Activated CD8-positive, alpha-beta T cell treated with anti-CD3 and anti-CD28 coated beads for 36 hours (primary cell): ENCODE measurements at places on chromosomes 7 and 10.

GRCh38 chr10:61752111-61753011, 89.6 kb downstream of the CABCOCO1 start:
- no peak for DNase-seq

- no peak for DNase-seq
Observed at GRCh38 chr7:116342125-116342524, 131.8 kb downstream of the TES start.

GRCh38 chr7:10940704-10941355, 32.8 kb upstream of the PHF14 start:
- peak; percentile 11 for DNase-seq

DNA sequence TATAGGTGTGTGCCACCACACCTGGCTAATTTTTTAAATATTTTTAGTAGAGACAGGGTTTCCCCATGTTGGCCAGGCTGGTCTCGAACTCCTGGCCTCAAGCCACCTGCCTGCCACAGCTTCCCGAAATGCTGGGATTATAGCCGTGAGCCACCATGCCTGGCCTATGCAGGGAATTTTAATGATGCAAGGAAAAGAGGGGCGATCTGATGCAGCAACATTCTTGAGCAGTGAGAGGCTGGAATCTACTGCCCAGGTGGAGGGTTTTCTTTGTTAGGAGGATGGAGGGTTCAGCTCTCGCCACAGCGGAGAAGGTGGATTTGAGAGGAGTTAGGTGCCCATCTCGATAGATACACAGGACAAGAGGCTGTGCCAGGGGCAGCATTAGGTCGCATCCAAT, 332.3 kb downstream of the GATA3 start:
- DNase-seq: no peak

DNA sequence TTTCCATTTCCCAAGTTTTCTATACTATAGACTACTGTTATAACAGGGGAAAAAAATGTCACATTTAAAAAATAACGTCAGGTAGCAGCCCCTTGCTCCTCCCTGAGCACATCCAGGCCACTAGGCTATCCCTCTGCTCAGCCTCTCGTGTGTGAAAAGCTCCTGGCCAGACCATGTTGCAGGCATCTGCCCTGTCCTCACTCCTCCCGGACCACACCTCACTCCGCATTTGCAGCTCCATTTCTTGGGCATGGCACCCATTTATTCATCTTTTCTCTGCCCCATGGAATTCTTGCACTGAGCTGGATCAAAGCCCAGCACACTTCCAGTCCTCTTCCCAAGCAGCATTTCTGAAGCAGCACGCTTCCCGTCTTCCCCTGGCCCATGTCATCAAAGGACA, 1.4 kb upstream of the GDF2 start:
- DNase-seq: no peak

DNA sequence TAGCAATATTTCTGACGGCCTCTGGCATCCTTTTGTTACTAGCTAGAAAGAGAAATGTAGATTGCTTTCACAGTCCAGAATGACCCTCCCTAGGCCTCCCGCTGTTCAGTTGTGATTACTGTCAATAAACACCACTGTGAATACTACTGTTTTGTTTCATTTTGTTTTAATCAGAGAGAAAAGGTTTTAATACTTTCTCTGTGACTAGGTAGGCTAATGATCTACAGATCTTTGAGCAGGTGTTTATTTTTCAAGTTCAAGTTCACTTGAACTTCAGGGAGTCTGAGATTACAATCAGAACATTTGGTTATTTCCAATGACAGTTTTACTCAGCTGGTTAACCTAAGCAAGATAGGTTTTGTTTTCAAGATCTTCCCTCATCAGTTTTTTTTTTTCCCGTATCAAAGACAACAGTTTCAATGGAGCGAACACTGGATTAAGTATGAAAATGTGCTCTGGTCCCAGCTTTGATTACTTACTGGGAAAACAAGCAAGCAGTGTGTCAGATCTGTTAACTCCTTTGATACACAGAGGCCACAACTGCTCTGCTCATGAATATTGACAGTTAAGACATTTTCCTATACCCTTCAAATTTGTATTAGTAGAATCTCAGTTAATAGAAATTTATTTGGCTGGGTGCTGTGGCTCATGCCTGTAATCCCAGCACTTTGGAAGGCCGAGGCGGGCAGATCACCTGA, 34.8 kb downstream of the VKORC1L1 start:
- no peak for DNase-seq

DNA sequence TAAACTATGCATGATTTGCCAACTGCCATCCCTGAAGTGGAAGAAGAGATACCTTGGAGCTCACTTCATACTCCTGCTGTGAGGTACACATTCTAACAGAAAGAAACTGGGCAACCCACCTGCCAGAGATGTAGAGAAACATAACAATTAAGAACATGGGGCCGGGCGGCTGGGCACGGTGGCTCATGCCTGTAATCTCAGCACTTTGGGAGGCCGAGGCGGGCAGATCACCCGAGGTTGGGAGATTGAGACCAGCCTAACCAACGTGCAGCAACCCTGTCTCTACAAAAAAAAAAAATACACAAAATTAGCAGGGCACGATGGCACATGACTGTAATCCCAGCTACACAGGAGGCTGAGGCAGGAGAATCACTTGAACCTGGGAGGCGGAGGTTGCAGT, 402.6 kb upstream of the ANKRD30A start:
- DNase-seq: no peak

DNA sequence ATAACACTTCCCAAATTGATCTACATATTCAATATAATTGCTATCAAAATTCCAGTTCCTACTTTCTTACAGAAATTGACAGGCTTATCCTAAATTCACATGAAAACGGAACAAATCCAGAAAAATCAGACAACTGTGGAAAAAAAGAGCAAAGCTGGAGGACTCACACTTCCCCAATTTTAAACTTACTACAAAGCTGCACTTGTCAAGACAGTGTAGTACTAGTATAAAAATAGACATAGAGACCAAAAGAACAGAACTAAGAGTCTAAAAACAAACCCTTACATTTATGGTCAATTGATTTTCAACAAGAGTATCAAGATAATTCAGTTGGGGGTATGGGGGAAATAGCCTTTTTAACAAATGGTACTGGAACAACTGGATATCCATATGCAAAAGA, 27.5 kb downstream of the LMBR1 start:
- DNase-seq: no peak

DNA sequence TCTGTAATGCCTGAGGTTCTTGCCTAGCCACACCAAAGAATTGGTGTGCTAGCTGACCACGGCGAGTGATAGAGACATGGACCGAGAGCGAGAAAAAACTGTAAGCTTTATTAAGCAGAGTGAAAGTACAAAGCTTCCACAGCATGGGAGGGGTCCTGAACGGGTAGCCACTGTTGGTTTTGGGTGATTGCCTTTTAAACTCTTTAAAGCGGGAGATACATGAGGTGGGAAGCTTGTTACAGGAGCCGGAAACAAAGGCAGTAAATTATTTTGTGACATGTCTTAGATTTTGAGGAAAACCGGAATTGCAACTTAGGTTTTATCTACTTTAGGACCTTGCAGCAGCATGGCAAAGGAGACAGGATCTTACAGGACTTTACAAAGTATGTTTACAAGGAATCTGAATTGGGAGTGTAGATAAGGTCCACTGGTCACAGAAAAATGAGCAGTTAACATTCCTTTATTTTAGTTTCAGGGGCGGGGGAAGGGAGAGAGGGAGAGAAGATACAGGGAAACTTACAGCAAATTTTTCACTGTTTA, 252.7 kb upstream of the MBL2 start:
- no peak for DNase-seq

GRCh38 chr10:58894929-58895328, 281.5 kb upstream of the PHYHIPL start:
- no peak for DNase-seq

DNA sequence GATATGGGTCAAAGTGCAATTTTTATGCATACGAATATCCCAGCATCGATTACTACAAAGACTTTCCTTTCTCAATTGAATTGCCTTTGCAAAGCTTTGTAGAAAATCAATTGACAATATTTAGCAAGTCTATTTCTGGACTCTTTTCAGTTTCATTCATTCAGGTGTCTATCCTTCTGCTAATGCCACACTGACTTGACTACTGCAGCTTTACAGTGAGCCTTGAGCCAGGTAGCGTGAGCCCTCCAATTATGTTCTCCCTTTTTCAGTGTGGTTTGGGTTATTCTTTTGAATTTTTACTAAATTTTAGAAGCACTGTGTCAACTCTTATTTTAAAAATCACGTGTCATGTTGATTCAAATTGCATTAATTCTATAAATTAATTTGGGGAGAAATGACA, 19.5 kb upstream of the AKR1E2 start:
- DNase-seq: no peak

- DNase-seq: no peak
Observed at GRCh38 chr7:63025815-63026214, 972.8 kb upstream of the ZNF722 start.

DNA sequence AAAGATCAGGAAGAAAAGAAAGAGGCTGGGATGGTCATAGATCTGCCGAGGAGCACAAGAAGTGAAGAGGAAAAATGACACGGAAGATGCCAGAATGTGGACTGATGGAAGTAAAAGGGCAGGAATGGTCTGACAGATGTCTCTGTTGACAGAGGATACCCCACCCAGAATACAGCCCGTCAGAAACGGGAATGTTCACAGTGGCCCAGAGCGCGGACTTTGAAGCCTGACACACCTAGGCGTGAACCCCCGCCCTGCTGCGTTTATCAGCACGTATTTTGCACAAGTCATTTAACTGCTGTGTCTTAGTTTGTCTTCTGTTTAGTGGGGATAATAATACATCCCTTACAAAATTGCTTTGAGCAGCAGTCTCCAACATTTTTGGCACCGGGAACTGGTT, 27.1 kb downstream of the AKR1B1 start:
- no peak for DNase-seq

- no peak for DNase-seq
Observed at GRCh38 chr10:118116715-118117449, 70.1 kb upstream of the RAB11FIP2 start.

- no peak for DNase-seq
Observed at GRCh38 chr10:21174715-21175495, 277.8 kb upstream of the NEBL start.

DNA sequence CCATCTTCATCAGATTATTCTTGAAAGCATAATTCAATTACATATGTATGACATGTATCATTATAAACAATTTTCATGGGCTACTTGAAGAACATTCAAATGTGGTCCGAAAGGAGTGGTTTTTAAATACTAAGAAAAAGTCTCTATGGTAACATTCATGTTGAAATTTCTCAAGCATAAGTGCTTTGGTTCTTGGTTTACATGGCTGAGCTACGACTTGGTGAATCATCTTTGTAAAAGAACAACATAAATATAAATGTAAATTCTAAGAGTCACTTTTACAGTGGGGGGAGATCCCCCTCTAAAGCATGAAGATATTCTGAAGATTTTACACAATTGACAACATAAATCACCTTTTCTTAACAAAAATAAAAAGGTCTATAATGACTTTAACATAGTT, 118.6 kb downstream of the MAGI2 start:
- no peak for DNase-seq

GRCh38 chr10:71438761-71439160, 42.0 kb downstream of the CDH23 start:
- no peak for DNase-seq

DNA sequence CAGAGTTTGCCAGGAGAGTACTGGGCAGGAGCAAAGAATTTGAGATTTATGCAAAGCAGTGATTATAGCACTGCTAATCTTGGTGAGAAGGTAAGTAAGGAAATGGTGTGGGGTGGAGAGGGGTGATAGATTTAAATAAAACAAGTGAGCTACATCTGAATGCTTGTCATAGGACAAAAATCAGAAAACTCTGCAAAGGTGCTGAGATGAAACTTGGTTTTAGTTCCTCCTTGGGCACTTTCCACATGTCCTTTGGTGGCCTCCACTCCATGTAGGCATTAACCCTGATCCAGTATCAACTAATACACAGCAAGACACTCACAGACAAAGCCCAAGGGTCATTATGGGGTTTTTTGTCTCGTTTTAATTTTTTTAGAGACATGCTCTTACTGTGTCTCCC, 25.7 kb upstream of the FAM107B start:
- no peak for DNase-seq

- no peak for DNase-seq
Observed at GRCh38 chr7:115145512-115145911, 223.6 kb downstream of the MDFIC start.

DNA sequence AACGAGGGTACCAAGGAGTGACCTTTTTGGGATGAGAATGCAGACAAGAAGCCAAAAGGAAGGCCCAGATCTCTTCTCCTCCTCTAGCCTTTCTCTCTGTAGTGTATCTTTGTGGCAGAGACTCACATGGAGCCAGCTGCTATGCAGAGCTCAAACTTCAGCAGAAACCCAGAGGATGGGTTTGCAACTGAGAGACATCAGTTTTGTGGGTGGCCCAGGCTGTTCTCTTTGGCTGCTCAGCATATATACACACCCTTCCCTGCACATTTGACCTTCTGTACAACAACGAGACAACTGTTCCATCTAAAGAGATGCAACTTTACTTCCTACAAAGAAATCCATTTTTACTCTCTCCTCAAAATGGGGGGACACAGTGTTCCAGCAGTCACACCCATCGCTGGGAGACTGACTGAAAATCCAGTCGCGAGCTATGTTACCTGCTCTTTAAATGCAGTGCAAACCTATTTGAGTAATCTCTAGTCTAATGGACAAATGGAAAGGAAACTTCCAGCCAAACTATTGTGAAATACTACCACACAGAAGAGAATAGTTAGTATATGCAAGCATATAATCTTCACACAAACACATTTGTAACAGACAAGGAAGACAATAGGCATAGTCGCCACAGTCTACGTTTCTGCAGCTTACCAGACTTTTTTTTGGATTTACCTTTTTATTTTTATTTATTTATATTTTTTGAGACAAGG, 51.2 kb downstream of the GTF2I start:
- DNase-seq: no peak

DNA sequence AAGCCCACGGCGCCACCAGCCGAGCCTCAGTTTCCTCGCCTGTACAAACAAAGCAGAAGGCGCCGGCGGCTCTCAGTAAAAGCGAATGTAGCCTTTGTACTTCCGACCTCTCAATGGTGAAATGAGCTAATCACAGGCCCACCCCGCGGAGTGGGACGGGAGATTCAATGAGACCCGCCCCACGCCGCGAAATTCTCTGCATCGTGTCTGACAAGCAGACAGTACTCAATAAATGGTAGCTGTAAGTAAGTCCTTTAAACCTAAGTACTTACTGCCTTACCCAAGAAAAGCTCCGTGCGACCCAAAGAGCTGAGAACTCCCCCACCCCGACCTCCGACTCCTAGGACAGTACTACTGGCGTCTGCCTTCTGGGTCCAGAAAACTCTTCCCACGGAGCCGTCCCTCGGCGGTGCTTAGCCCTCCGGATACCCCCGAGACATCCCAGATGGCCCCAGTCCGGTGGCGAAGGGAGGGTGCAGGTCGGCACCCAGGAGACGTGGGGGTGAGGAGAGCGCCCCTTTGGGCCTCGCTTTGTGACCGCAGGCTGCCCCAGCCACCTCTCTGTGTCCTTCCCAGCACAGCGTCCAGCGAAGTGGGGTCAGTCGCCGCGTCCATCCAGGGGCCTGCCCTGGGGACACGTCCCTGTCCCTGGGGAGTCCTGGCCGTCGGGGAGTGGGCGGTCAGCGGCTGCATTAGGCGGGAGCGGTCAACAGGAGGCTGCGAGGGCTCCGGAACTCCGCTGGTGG, 972 bp upstream of the CXCL12 start:
- DNase-seq: no peak

GRCh38 chr10:43765516-43765915, 116.8 kb upstream of the ZNF32 start:
- no peak for DNase-seq
